ENCODE measurements at places on chromosomes 16 and 17.

DNA sequence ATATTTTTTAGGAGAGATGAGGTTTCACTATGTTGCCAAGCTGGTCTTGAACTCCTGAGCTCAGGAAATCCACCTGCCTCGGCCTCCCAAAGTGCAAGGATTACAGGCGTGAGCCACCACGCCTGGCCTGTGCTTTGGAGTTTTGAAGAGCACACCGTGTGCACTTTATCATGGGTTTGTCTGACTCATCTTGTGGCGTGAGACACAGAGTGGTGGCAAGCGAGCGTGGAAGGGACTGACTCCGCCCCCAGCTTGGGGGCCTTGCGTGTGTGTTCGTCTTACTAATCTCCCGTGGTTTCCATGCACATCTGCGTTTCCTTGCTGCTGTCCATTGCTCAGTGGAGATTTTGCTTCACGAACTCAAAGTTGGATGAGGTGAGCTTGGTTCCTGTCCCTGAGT, 22.9 kb downstream of the CRAMP1 start:
- no peak for DNase-seq

- DNase-seq, result no peak
Observed at GRCh38 chr17:82108496-82108945, 10.5 kb upstream of the FASN start.

DNA sequence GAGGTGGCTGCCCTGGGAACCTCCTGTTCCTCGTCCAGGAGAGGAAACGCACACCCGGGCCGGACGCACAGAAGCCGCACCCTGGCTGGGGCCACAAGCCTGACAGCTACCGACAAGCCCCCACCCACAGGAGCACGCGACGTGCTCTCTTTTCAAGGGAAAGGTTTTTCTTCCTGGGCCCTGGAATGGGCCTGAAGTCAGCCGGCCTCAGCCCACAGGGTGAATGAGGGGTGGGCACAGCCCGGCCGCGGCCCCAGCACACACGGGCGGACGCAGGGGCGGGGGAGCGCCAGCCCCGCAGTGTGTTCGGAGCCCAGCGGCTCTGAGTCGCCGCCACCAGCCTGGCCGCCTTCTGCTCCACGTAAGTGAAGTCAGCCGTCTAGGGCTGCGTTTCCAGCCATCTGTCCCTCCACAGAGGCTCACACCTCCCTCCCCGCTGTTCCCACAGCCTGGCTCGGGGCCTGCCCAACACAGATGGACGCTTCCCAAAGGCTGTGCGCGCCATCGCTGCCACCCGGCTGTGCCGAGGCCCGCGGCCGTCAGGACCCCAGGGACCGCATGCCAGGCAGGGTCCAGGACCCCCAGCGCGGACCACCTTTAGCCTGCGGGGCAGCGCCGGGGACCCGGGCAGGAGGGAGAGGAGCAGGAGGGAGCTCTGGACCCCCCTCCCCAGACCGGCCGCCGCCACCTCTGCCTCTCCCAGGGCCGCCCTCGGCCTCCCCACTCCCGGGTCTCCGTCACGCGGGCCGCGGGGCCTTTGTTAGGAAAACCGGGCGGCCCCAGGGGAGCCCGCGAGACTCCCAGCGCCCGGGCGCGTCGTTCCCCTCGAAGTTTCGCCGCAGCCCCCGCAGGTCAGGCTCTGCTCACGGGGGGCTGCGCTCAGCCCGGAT, 36.8 kb downstream of the CBFA2T3 start:
- no peak for DNase-seq

DNA sequence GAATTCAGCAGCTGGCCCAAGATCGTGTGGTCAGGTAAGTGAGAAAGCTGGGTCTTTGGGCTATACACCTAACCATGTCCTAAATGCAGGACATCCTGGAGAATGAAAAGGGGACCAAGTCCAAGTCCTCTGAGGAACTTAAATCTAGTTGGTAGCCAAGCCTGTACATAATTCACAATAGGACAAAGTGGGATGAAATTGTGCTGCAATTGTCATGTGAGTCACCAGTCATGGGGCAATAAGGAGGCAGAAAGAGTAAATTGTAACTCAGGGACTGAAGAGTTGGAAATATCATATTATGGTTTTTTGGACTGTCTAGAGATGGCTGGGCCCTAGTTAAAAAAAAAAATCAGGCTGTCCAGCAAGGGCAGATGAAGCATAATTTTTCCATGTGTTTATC, 202.6 kb downstream of the CYLD start:
- no peak for DNase-seq

DNA sequence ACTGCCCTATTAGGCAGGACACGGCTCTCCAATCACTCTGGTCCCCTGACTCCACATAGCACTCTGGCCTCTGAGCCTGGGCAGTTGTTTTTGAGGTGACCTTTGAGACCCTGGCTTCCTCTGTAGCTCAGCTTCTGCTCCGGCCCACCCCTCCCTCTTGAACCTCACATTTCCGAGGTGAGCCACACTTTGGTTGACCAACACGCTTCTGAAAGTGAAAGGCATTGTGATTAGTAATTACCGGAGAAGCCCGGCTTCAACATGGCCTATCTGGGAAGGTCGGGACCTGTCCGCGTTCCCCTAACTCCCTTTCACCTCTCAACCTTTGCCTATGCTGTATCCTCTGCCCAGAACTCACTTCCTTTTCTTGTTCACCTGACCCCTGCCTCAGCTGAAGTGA, 10.3 kb upstream of the ITGAX start:
- peak; percentile 54 for DNase-seq

- DNase-seq, result no peak
Observed at GRCh38 chr17:41551365-41551764, 20.5 kb downstream of the KRT9 start.

DNA sequence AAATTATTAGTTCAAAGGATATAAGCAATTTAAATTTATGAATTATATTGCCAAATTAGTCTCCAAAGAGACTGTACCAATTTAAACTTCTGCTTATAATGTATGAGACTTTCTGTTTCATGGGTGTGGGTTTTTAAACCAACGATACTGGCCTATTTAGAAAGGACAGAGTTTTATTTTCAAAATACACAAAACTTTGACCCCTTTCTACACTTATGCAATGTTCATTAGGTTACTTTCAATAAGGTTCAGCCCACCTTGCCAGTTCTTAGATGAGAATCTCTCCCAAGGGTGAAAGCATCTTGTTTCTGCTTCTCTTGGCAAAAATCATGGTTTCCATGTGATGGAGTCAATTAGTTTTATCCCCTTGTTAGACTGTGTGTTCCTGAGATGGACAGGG, 84.7 kb downstream of the MYO1D start:
- DNase-seq, result peak; percentile 31

GRCh38 chr17:2521257-2521656, 9.6 kb upstream of the METTL16 start:
- DNase-seq, result no peak

DNA sequence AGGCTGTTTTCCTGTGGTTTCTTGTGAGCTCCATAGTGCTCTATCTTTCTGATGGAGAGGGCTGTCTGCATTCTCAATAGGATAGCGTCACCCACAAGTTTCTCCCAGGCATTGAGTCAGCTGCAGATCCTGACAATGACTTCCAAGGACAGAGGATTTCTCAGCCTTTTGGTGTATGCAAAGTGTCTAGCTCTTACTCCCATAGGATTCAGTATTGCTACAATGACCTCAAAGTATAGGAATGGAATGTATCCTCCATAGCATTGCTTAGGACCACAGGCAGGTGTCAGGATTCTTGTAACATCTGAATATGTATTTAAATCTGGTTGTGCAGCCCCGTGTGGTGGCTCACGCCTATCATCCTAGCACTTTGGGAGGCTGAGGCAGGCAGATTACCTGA, 32.3 kb downstream of the SMIM36 start:
- DNase-seq, result no peak

DNA sequence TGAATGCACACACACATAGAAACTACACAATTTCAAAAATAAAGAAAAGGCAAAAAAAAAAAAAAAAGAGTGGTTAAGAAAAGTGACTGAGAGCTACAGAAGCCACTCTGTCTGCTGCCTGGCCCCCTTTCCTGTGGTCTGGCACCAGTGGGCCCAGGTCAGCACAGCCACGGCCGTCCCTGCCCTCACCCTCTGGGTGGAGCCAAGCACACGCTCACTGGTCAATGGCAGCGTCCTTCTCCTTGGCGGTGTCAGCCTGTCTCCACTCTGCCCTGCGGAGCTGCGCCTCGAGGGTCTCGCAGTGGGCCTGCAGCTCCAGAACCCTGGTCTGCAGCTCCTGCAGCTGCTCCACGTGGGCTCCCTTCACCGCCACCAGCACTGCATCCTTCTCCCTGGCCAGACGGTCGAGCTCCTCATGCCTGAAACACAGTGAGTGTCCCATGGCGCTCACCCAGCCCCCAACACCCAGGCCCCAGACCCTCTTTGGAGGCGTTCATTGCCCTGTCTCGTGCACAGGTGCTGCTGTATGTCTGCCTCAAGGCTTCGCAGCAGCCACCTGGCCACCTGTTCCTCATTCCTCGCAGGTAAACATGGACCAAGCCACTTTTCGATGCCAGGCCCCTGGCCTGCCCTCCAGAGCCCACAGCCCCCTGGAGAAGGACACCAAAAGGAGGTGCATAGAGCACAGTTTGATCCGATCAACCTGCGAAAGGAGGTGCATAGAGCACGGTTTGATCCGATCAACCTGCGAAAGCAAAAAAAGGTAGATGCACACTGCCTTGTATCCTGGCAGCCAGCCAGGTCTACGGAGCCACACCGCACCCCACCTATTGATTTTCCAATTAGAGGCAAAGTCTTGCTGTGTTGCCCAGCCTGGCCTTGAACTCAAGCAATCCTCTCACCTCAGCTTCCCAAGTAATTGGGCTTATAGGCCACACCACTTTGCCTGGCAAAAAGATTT, 24.4 kb downstream of the CCDC57 start:
- no peak for DNase-seq

DNA sequence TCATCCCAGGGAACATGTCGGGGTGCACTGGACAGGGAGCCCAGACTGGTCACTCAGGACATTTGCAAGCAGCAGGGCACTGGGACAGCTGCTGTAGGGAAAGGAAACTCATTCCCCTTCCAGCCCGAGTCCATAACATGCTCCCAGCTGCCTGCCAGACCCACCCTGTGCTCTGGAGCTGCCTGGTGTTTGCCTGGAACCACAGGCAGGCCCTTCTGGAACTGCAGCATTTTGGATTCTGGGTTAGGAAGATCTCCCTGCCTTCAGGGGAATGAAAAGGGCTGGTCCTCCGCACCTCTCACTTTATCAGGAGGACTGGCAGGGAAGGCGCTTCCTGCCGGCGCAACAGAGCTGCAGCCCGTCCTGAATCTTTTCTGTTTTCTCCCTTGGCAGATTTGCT, 41.2 kb downstream of the MEAK7 start:
- DNase-seq, result no peak

GRCh38 chr17:4973256-4974114, 5.9 kb upstream of the SPAG7 start:
- no peak for DNase-seq

- no peak for DNase-seq
Observed at GRCh38 chr17:78432226-78433012, 54.0 kb downstream of the PGS1 start.

- no peak for DNase-seq
Observed at GRCh38 chr16:87463722-87464690, 28.8 kb downstream of the ZCCHC14 start.

GRCh38 chr16:77581706-77582105, 140.6 kb upstream of the NUDT7 start:
- DNase-seq, result no peak

GRCh38 chr17:50539762-50540559, 7.0 kb upstream of the SPATA20 start:
- no peak for DNase-seq

- peak; percentile 83 for DNase-seq
Observed at GRCh38 chr16:67244387-67245185, 2.7 kb downstream of the FHOD1 start.

DNA sequence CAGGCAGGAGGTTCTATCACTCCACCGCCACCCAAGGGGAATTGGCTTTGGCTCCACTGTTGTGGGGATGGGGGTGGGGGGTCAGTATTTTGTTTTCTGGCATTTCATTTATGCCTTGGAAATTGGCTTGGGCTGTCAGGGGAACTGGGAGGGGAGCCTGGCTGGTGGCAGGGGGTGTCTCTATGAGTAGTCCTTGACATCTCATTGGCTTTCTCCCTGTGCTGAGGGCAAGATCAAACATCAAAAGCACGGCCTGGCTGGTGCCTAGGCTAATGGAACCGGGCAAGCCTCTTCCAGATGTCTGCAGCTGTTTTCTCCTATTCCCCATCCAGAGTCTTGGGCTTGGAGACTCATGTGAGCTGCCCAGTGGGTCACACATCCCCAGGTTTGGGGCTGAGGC, 17.4 kb upstream of the NGFR start:
- no peak for DNase-seq

DNA sequence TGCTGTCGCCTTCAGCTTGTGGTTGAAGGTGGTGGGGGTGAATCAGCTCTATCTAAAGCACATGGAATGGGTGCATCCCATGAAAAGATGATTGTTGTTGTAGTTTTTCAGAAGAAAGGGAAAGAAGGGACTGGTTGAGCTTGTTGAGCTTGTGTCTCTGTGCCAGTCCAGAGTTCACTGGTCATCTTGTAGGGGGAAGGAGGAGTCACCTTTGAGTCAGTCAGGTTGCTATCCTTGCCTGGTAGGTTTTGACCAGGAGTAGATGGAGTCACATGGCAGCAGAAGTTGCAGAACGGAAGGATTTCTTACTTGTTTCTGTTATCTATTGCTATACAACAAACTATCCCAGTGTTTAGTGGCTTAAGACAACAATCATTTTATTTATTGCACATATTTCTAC, 73.3 kb downstream of the PLCG2 start:
- DNase-seq, result no peak

- no peak for DNase-seq
Observed at GRCh38 chr17:75472119-75472518, 15.7 kb downstream of the TMEM94 start.

GRCh38 chr16:2386990-2387389, 42.3 kb upstream of the CCNF start:
- DNase-seq, result no peak

- DNase-seq, result no peak
Observed at GRCh38 chr17:73261617-73261951, at the start of gene CPSF4L. Gene CPSF4L, minus strand, starts transcription at chr17:73261880. Its CDS starts 62 bp downstream, at chr17:73261818.

DNA sequence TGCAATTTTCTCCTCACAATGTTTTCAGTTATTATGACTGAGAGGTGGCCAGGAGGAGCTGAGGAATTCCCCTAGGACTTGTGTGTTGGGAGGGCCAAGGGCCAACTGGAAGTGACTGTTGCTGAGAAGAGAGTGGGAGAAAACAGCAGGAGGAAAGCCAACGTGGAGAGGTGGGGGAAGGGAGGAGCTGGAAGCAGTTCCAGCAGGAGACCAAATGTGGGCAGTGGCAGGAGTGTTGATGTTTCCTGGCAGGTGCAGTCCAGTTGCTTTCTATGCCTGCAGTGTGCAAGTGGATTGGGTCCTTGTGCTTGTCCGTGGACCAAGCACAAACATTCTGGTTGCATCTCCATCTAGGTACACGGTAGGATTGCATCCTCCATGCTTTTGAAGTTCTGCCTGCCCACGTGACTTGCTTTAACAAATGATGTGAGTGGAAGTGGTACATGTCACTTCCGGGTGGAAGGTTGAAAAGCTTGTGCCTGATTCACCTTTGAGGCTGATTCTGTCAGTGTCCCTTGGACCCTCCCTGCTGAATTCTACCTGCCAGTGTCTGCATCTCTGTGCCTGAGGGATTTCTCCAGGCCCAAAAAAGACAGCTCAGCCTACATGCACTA, 54.7 kb upstream of the CRHR1 start:
- no peak for DNase-seq

Measured in GM12864 (cell line).